ENCODE measurements at places on chromosomes 5 and 9.

- no peak for DNase-seq
These were observed 29.1 kb downstream of the GFPT2 start for GRCh38 chr5:180323941-180324600.

DNA sequence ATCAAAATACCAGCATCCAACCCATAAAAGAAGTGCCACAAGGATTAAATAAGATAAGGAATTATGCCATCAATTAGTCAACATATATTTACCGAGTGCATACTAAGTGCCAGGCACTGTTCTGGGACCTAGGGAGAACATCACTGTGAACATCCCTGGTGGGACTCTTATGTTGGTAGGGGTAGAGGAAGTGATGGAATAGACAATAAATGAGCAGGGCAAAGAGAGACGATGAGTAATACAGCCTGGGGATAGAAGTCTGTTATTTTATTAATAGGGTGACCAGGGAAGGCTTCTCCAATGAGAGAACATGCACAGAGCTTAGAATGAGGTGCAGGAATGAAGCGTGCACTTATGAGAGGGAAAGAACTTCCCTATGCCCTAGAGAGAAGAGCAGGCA lies 47.4 kb upstream of the VLDLR start:
- no peak for DNase-seq

GRCh38 chr5:92206681-92207080 lies 823.6 kb upstream of the ARRDC3 start:
- no peak for DNase-seq

DNA sequence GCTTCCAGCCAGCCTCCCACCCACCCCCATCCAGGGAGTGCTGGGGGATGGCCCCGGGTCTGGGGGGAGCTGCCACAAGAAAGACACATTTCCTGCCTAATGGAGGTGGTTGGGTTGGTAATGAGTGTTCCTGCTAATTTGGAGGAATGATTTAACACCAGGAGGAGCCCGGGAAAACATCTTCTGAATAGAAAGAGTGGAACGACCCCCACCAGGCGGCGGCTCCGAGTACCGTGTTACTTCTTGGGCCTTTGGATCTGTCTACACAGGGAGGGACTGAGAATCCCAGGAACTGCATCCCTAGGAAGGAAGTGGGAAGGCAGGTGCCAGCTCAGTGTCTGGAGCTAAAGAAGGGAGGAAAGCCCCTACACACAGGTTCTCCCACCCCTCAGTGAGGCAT lies 64.6 kb downstream of the TSPAN17 start:
- no peak for DNase-seq

GRCh38 chr5:2183154-2184025 lies 300.7 kb upstream of the IRX4 start:
- DNase-seq: no peak

- DNase-seq: no peak
These were observed 53.6 kb downstream of the PDCD1LG2 start for GRCh38 chr9:5563886-5564285.

DNA sequence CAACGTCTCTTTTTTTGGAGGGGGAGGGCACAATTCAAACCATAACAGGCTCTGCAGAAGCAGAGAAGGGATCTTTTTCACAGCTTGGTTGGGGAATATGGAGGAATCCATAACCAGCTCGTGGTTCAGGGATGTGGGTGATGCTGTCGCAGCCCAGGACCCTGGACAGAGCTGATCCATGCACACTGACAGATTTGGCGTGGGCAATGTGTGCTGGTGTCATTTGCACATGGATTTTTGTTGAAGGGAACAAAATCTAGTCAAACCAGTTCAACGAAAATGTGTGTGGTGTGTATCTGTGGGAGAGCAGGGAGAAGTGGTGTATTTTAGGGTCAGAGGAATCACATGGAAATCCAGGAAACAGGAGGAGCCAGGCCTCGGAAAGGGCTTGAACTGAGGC lies 4.2 kb downstream of the DOCK2 start:
- no peak for DNase-seq

DNA sequence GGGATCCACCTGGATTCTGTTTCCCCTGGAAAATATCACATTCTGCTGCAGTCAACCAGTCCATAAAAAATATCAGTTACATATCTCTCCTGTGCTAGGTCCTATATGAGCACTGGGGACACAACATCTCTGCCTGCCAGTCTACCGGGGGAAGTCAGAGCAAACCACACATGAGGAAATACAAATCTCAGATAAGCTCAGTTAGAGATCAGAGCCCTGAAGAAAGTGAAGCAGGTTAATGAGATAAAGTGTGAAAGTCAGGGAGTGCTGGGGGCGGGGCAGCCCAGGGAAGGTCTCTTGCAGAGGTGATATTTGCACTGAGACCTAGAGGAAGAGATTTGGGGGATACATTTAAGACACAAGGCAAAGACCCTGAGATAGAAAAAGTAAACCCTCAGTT lies 67.8 kb upstream of the SLC1A1 start:
- DNase-seq: no peak

DNA sequence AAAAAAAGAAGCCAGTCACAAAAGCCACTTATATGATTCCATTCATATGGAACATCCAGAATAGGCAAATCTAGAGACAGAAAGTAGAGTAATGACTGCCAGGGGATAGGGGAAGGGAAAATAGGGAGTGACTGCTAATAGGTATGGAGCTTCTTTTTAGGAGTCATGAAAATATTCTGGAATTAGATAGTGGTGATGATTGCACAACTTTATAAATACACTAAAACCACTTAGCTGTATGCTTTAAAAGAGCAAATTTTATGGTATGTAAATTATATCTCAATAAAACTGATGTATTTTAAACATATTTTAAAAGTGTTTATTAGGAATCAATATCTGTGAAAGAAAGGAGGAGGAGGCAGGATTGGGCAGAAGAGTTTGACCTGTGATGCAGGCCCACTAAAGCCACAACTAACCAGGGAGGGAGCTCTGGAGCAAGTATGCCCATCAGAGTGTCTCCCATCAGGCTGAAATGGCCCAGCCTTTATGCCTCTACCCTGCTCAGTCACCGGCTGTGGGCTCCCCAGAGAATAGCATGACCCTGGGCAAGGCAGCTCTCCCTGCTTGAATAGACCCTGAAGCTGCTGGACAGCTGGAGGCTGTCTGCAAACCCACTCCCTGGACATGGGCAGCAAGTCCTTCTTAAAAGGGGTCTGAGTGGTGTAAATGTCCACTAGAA lies 96.0 kb upstream of the SLC44A1 start:
- no peak for DNase-seq

GRCh38 chr5:144487761-144488160 lies 317.1 kb downstream of the KCTD16 start:
- no peak for DNase-seq

DNA sequence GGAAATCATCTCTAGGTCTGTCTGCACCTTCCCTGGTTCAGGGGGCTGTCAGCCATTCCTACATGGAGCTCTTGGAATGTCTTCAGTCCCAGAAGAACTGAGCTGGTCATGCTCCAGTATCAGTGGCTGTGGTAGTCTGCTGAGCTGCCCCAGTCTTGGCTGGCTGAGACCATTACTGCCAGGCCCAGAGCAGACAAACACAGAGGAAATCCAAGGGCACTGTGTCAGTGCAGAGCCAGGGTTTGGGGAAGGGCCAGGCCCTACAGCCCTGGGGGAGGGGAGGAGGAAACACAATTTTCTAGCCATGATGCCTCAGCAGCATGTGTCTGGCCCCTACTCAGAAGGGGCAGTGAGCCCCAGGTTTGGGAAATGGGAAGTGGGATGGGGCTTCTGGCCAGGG lies 58.4 kb downstream of the ARHGEF37 start:
- no peak for DNase-seq

GRCh38 chr9:38422555-38423260 lies 1.5 kb downstream of the IGFBPL1 start:
- DNase-seq: no peak

DNA sequence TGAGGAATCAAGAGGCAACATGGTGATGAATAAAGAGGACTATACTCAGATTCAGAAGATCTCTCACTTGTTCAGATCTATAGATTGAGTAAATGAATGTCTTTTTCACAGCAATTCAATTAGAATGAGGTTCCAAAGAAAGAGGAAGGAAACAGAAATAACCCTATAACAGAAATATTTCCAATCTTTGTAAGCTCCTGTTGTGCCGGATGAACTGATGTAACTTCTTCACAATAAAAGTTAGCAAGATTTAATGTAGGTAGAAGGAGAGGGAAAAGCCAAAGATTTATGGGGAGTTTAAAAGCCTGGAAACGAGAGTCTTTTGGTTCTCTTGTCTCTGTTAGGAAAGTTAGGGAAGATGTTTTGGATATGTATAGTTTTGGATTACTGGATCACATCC lies 92.1 kb downstream of the PBX3 start:
- no peak for DNase-seq

DNA sequence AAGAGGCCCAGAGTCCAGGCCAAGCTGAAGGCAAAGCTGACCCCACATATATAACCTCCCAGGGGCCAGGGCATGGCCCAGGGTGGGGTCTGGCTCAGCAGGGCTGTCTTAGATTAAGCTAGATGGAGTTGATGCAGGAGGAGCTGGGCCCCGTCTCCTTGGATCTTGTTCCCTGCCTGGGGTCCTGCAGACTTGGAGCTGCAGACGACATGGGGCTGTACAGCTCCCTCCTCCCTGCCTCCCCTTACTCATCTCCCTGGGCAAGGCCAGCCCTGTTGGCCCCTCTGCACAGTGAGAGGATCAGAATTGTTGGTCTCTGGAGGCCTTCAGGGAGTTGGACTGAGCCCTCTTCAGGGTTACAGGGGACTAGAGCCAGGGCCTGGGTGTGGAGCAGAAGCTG lies 134.9 kb downstream of the RGS3 start:
- DNase-seq: no peak

- DNase-seq: peak; percentile 75
These were observed 294.5 kb upstream of the TAS2R1 start for GRCh38 chr5:9924614-9925013.

DNA sequence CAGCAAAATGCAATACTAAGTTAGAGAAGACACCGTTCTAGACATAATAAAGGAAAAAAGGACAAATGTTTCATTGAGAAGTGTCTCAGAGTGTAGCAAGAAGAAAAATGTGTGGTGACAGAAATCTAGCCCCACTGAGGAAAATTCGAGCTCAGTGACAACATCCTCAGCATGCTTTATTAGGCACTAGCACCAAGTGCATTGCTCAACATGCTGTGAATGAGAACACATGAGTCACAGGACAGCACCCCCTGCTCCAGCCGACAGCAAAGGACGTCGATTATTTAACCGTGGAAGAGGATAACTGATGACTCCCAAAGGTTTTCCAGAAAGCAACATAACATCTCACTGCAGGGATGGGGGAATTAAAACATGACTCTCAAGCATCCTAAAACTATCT lies 182.7 kb downstream of the GNAQ start:
- no peak for DNase-seq

DNA sequence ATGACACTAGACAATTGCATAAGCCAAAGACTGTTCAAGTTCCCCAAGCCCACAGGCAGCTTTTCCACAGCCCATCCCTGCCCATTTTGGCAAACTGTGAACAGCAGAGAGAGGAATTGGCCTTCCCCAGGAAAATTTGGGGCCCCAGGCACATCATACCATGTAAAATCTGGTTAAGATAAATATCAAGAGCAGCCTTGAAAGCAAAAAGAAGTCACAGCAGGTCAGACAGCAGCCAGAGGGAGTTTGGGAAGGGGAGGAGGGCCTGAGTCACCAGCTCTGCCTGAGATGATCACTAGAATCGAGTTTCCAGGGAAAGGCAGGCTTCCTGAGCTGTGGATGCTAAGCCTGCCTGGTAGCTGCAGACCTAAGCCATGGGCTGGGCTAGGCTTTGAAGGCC lies 179.2 kb downstream of the RFK start:
- peak; percentile 50 for DNase-seq

- peak; percentile 71 for DNase-seq
These were observed 28.3 kb upstream of the GOLPH3 start for GRCh38 chr5:32202394-32202793.

DNA sequence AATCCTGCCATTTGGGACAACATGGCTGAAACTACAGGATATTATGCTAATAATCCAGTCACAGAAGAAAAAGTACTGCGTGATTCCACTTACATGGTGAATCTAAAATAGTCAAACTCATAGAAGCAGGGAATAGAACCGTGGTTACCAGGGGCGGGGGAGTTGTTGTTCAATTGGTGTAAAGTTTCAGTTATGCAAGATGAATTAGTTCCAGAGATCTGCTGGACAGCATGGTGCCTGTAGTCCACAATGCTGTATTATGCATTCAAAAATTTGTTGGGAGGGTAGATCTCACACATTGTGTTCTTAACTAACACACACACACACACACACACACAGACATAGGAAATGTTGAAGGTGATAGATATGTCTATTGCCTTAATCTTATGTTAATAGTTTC lies 480.5 kb downstream of the DMRT2 start:
- DNase-seq: no peak

DNA sequence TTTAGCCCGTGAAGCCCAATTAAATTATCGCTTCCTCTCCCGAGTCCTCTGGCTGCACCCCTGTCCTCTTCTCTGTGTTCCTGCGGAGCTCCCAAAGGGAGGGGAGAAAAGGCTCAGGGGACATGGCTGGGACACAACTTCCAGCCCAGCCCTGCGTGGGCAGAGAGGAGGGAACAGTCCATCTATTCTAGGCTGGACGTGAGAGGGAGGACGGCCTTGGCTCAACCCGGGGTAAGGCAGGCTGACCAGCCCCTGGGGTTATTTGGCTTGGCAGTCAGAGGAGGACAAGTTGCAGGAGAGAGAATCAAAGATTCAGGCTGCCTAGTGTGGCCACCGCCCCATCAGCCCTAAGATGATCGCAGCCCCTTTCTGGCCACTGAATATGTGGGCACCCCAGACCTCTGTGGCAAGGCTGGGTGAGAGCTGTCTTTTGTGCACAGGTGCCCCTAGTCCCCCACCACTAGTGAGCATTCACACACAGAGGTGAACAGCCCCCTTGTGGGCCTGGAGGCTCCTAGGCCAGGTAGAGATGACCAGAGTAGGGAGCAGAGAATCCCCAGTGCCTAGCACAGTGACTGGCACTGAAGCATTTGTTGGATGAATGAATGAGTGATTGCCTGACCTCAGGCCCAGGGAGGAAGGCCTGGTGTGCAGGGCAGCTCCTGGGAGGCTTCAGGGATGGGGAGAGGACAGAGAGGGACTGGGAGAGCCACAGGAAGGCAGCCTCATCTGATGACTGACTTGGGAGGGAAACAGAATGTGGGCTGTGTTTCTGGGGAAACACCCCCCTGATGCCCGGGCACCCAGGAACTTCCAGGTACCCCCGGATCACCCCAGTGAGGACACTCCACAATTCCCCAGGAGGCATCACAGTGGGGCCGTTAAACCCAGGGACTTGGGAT lies 133.9 kb downstream of the C9orf50 start:
- no peak for DNase-seq
